ENCODE measurements at places on chromosomes 2 and 18.

DNA sequence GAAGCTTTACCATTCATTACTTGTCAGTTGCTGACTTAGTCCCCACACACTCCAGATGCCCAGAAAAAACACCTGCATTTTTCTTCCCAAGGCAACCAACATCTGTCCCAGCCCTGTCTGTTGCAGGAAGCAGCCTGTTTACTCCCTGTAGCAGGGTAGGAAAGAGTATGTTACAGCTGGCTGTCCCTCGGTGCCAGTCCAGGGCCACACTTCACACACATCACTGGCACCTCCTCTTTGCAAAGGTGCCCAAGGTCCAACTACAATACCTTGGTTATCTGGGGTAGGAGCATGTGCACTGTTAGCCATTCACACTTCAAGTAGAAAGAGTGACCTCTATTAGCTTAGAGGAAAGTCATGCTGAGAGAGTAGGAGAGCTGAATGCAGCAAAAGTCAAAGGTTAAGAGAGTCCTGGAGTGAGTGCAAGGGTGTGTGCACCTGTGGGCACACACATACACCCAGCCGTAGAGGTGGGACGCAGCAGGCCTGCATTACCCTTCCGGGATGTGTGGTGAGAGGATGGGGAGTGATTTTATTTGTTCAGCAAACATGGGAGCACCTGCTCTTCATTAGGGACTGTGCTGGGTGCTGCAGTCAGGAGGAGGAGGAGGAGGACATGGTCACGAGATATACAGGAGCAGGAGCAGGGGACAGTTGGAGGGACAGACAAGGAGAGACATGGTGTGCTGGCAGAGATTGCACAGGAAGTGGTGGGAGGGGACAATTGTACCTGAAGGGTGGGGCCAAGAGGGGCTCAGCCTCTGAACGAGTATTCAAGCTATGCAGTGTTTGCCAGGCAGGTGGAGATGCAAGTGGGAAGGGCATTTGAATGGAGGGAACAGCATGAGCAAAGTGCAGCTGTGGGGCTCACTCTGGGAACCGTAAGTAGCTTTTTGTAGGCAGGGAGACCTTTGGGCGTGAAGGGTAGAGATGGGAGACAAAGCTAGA is 69.8 kb downstream of the TSN start:
- DNase-seq, result no peak

GRCh38 chr2:230053753-230054478 is 14.8 kb downstream of the SLC16A14 start:
- no peak for DNase-seq

- no peak for DNase-seq
These were observed 152.5 kb downstream of the NRXN1 start for GRCh38 chr2:50879457-50879856.

GRCh38 chr2:3553946-3554345 is 4.2 kb downstream of the RNASEH1 start:
- no peak for DNase-seq

DNA sequence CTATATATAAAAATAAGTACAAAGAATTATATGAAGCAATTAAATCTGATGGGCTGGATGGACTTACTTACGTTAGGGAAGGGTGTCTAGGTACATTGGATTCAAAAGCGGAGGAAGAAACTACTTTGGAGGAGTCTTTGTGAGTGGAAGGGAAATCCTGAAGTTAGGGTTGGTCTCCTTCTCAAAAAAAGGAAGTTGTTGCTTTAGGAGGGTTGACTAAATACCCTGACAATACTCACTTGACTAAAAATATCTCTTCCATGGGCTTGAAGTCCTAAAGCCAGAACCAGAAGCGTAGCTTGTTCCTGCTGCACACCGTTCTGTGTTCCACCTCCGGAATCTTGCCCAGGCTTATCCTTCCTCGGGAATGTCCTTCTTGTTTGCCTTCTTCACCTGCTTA is 143.3 kb upstream of the ZEB2 start:
- DNase-seq, result no peak

DNA sequence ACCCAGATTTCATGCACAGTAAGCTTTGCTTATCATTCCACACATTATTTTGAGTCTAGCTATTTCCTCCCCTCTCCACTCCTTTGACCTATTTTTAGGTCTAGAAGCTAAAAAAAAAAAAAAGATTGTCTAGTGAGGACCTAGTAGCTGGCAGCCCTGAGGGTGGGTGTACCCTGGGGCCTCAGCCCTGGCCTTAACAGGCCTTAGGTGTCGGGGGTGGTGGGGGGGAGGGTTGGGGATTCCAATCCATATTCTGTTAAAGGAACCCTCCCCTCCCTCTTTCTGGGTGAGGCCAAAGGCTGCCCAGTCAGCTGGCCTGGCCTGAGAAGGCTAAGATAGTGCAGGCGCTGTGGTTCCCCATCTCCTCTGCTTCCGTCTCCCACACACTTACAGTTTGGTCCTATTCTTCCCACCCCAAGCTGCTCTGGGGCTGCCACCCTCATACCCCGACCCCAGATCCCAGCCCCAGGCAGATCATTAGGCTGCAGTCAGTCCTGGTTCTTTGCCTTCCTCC is 65.5 kb upstream of the HK2 start:
- DNase-seq, result no peak

- DNase-seq, result no peak
These were observed 35.2 kb downstream of the UXS1 start for GRCh38 chr2:106158871-106159270.

GRCh38 chr2:42953216-42953615 is 160.8 kb upstream of the HAAO start:
- DNase-seq, result no peak

- DNase-seq, result no peak
These were observed 29.8 kb downstream of the GPR39 start for GRCh38 chr2:132446444-132446843.

DNA sequence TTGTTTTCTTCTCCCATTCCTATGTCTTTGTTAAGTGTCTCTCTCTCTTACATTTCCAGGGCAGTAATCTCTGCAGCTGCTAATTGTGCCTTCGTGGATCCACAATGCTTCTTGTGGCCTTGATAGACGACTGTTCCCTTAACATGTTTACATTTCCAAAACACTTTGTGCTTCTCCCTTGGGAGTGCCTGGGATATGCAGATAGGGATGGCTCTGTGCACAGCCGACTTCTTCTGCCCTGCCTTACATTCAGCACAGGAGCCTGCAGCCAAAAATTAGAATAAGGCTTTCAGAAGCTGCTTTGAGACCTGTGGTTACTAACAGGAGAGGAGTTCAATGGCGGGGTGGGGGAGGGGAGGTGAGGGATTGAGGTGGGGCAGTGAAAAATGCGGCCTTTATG is 328.9 kb downstream of the TDRD15 start:
- no peak for DNase-seq

GRCh38 chr2:219282375-219282774 is 3.2 kb downstream of the DNAJB2 start:
- DNase-seq, result no peak

GRCh38 chr18:48602759-48603390 is 64.0 kb downstream of the CTIF start:
- no peak for DNase-seq

DNA sequence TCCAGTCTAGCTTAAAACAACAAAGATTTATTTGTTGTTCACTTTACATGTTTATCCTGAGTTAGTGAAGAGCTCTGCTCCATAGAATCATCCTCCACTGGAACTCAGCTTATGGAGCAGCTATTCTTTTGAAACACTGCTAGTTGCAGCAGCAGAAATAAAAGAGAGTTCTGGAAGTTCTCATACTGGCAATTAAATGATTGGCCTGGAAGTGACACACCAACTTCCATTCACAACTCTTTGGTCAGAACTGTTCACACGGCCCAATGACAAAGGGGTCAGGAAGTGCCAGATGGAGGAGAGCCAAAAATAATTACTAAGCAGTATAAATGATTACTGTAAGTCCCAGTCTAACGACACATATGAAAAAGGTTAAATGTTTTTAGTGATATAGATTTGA is 39.1 kb downstream of the FBXO11 start:
- DNase-seq, result no peak

DNA sequence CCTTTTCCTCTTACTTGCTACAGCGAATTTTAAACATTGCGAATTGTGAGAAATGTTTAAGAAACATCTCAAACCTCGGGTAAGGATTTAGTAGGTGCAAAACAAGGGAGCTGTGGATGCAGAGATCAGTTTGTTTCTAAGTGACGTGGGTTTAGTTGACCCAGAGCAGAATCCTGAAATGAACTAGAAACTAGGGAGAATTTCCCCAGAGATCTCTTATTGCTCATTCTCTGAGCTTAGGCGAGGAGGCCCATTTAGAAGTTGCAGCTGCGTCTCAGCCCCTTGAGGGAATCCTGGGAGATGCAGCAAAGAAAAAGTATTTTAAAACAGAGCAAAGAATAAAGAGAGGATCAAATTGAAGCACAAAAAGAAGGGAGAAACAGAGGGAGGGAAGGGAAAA is 29.3 kb downstream of the FAM124B start:
- no peak for DNase-seq

DNA sequence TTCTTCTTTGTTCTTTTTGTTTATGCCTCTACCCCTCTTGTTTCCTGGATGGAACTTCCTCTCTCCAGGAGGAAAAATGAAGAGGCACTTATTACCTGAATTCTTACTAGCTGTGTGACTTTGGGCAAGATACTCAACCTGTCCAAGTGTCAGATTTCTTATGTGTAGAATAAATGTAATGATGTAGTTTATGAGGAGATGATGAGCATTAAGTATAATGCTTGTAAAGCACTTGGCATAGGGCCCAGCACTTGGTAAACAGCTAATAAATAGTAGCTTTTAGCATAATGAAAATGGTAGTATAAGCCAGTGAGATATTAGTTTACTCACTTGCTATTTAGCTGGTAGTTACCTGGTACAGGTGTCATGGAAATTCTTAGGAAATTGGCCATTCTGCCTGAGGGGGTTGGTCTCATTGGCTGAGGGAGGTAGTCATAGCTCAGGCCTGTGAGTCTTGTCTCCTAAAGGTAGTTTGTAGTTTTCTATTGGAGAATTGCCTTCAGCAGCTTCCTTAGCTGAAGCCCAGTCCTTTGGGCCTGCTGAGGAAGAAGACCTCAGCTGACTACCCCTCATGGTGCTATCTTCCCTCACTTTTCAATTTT is 133.4 kb upstream of the NABP1 start:
- DNase-seq, result no peak

- no peak for DNase-seq
These were observed 53.9 kb upstream of the SEC11C start for GRCh38 chr18:59085797-59086196.

DNA sequence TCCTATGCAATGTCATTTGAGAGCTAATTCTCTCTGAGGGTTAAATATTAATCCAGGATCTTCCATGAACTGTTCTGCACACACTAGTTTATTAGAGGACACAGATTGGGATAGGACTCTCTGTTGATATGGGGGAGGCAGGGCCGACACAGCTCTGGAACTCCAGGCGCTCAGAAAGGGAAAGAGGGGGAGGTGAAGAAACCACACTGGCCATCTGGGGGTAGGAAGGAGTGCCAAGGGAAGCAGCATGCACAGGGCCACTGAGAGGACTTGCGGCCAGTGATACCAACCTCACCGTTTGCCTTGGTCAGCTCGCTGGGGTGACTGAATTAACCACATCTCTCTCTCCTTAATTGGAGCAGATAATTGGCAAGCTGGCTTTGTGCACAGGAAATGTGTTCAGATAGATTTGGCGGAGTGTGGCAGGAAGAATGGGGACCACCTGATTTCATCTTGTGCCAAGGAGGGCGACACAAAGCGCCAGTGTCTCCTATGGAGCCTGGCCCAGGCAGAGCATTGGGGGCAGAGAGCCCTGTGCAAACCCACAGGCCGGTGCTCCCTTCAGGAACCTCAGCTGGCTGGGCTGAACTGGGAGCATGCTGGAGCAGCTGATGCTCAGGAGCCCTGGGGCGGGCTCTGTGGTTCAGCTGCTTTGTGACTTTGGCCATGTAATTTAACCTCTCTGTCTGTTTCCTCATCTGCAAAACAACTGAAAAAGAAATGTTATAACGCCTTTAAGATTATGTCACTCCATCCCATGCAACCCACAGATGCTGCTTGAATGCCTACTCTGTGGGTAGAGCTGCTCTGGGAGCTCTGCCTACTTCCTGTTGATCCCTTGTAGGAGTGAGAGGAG is 114.7 kb upstream of the STON1 start:
- no peak for DNase-seq

DNA sequence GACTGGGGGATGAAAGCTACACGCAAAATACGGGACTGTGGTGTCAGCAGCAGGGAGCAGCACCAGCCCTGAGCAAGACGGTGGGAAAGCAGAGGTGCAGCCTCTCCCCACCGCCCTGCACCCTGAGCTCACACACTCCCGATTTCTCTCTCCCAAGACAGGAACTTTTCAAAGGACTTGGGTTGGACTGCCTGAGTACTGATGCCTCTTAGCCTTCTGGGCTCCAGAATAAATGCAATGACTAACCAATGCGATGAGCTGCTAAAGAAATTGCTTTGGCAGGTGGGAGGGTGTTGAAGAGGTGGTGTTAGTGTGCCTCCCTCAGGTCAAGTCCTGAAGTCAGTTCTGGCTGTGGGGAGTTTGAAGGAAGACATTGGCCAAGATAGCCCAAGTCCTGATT is 9.6 kb downstream of the TRIM54 start:
- no peak for DNase-seq

DNA sequence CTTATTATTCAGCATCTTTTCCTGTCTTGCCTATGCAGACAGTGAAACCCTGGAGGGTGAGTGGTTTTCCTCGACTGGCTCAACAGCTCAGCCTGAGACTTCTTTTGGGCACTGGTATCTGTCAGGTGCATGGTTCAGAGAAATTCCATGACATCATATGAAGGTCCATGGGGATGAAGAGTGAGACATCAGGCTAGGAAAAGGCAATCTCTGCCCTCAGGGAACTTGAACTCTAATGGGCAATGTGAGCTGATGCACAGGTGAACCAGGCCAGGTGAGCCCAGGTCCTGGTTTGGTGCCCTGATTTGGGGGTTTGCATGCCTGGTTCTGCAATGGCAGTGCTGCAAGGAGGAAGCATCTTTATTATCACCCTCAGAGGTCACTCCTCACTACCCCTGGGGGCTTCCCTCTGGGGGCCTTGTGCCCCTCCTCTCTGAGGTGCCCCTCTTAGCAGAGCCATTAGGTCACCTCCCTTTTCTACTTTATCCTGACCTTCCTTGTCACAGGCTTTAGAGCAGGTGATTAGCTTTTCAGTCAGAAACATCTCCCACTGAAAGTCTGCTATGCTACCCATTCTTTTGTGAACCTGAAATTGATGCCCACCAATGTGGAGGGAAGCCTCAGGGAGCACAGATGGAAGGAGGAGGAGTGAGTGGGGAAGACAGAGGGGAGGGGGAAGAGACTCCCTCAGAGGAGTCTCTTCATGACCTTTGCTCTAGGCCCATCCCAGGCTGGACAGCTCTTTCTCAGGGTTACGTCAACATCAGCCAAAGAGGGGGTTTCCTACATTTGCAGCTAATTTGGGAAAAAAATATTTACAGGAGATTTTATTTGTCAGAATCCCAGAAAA is 47.3 kb downstream of the MERTK start:
- no peak for DNase-seq

DNA sequence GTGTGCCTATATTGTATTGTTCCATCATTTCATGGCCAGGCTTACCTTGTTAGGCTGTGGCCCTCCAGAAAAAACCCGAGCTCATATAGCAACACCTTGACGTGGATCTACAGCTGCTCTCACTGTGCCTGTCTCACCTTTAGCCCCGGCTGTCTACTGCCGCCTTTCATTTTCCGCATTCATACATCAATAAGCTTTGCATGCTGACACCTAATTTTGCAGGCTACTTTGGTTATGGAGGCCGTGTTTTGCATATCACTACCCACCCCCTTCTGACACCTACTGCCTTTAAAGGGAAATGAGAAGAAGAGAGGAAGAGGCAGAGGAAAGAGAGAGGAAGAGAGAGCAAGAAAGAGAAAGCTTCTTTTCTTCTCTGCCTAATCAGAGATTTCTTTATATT is 702.9 kb downstream of the BCL11A start:
- no peak for DNase-seq

Measured in cortex of kidney (tissue), 1 donor.